Uterus (tissue), 4 donors: ENCODE measurements at places on chromosomes 12 and 14. TPM values are rescaled to one million over a fixed set of nuclear protein-coding genes. Genes with fewer than 3 reads are reported as not detected.

DNA sequence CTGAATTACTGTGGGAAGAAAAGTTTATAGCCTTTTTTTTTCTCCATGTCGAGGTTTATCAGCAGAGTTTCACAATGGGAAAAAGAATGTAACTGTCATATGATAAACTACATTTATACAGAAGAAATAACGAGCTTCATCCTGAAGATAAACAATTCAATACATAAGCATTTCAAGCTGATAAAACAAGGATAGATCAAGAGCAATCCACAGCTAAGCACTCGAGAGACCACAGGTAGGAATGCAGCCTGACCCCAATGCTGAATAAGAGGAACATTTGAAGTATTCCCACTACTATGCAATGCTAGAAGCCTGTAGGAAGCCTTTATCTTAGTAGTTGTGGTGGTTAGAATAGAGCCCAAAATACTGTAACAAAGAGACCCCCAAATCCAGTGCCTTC, 32.6 kb upstream of the DAAM1 start:
- DNase-seq, result no peak

DNA sequence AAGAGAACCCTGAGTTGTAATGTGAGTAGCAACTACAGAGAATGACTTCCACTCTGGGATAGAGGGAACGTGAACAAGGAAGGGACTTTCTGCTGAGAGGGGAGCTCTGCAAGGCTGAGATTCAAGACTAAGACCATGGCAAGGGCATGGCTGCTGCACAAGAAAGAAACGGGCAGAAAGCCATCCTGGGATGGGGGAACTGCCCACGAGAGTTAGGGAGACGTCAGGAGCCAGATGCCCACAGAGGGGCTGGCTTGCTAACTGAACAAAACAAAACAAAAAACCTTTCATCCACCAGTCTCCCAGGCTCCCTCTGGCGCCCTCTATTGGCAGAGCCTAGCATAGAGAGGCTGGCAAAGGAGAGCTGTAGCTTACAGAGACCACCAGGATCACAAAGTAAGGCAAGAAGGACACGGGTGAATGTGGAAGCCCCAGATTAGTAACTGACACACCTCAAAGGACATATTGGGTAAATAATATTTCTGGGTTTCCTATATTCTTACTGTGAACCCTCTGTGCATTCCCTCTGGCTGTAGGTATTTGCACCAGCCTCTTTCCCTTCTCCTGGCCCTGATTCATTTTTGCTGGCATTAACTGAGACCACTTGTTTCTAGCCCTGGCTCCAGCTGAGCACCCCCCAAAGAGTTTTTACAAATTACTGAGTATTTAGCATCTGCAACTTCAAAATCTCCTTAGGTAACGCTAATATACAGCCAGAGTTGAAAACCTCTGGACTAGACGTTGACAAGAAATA, 338.3 kb downstream of the EMP1 start:
- peak; percentile 34 for DNase-seq

- DNase-seq, result no peak
Measured at GRCh38 chr12:42660968-42661937, 71.7 kb upstream of the PRICKLE1 start.

- no peak for DNase-seq
Measured at GRCh38 chr14:102606296-102606695, 13.8 kb downstream of the RCOR1 start.

DNA sequence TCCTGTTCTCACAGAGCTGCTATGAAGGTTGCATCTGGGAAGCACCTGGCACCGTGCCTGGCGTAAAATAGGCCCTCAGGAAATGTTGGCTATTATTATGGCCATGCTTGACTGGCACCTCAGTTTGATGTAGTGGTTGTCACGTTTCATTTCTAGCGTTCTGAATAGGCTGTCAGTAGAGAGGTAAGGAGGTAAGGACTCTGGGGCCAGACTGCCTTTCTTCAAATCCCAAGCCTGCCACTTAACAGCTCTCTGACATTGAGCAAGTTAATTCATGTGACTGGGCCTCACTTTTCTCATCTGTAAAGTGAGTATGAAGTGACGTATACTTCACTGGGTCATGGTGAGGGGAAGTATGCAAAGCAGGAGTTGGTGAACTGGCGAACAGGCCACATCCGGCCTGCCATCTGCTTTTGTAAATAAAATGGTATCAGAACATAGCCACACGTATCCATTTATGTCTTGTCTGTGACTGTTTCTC, 196.2 kb downstream of the CACNA1C start:
- no peak for DNase-seq

- no peak for DNase-seq
Measured at GRCh38 chr12:184811-185575, 29.0 kb downstream of the SLC6A12 start.

- peak; percentile 66 for DNase-seq
Measured at GRCh38 chr14:21098076-21098891, at the start of gene ZNF219. ZNF219 (minus strand) TSS chr14:21098655; CDS start chr14:21093591, 5,064 bp downstream.

- DNase-seq, result no peak
Measured at GRCh38 chr12:72793796-72794195, 521.6 kb downstream of the TRHDE start.

GRCh38 chr12:88889326-88890110, 309.2 kb upstream of the KITLG start:
- DNase-seq, result no peak

GRCh38 chr14:36818794-36819384, 157.2 kb downstream of the PAX9 start:
- DNase-seq, result no peak

Gene IKZF4
- not detected for total RNA-seq

Gene LAG3
- total RNA-seq, result 14.6 TPM

DNA sequence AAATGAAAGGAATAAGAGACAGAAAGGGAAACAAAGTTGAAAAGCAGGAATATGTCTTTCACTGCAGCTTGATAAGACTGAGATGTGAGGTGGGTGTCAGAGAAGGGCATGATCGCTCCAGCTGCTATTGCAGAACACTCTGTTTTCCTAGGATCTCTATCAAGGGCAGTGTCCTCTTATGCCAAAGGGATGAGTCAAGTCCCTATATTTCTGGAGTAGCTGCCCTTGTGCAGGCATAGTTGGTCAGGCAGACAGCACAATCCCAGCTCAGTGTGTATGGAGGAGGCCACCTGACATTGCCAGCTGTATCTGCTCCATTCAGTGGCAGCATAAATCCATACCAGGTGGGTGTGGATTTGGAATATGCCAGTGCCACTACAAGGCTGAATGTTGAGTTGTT, 101.6 kb downstream of the DAD1 start:
- no peak for DNase-seq

DNA sequence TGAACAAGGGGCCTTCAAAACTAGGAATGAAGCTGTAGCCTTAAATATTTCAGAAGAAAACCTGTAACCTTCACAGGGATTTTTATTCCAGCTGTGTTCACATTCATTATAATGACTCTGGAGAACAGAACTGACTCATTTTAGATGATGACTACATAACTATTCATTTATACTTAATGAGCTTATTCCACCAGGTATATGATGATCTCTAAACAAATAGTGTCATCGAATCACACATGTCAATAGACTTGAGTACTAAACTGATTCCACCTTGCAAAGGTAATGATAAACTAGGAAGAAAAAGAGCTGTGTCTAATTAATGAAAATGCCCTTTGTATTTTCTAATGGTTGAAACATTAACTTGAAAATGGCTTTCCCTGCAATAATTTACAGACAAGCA, 433.2 kb downstream of the PDZRN4 start:
- DNase-seq, result no peak

Gene LRP1-AS
- total RNA-seq, result not detected

- no peak for DNase-seq
Measured at GRCh38 chr14:99687284-99688209, 3.4 kb downstream of the CYP46A1 start.

DNA sequence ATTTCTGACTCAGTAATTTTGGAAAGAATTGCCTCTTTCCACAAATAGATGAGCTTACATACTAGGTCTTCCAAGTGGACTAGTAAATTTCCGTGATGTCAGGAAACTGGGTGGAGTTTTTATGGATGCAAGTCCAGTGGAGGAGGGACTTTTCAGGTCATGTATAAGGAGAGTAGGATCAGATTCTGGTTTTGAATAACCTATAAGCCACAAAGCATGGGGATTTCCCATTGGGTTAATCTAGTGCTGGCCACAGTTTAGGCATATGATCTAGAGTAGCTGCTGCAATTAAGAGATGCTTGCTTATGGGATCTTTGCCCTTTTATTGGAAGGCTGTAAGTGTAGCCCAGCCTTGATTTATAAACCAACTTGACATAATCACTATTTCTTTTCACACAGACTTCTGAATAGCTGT, 33.8 kb downstream of the STK38L start:
- DNase-seq, result peak; percentile 74

DNA sequence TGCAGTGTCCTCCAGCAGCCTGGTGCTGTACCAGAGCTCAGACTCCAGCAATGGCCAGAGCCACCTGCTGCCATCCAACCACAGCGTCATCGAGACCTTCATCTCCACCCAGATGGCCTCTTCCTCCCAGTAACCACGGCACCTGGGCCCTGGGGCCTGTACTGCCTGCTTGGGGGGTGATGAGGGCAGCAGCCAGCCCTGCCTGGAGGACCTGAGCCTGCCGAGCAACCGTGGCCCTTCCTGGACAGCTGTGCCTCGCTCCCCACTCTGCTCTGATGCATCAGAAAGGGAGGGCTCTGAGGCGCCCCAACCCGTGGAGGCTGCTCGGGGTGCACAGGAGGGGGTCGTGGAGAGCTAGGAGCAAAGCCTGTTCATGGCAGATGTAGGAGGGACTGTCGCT, 15.2 kb downstream of the C12orf43 start:
- DNase-seq, result no peak

GRCh38 chr12:51949342-51950030, 2.0 kb upstream of the ACVR1B start:
- DNase-seq, result no peak
